Nasal cavity respiratory epithelium epithelial cell of viscerocranial mucosa (primary cell): ENCODE measurements at places on chromosomes 6 and 20. TPM values are rescaled to one million over a fixed set of nuclear protein-coding genes. Genes with fewer than 3 reads are reported as not detected.

The HUS1B gene
- 1.7 and 1.9 TPM in 2 replicates for total RNA-seq

The SYCP2 gene
- total RNA-seq = under 0.01 and 0.43 TPM in 2 replicates

The CLPSL2 gene
- total RNA-seq = not detected in 2 replicates

The REM1 gene
- not detected in 2 replicates for total RNA-seq
